Hippocampal formation (tissue), 2 donors: ENCODE measurements at places on chromosomes 4 and X.

DNA sequence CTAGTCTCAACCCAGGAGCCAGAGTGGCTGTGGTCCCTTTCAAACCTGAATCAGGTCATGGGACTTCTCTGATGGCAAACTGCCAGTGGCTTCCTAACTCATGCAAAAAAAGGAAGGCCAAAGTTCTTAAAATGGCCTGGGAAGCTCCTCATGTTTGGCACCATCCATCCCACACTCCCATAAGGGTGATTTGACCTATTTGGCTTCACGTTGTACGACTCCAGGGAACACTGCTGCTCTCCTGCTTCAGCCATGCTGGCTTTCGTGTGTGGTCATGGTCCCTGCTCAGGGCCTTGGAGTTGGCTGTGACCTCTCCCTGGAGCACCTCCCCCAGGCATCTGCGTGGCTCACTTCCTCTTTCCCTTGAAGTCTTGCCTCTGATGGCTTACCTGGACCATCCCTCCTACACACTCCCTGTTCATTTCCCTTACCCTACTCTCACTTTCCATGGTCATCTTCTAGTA, 12.8 kb upstream of the TMSB4X start:
- DNase-seq, result no peak

DNA sequence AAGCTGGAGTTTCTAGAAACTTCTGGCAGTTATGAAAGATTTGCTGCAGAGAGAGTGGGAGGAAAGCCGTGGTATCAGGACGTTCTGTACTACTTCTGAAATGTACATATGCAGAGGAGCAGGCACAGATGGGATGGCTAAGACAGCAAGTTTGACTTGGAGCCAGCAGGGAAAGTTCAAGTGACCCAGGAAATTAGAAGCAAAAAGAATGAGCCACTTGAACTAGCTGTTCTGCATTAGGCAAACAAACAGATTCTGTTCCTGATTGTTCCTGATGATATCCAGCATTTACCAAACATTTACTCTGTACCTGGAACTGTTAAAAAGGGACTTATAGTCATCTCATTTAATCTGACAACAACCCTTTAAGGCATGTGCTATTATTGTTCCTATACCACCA, 41.4 kb upstream of the CXCL13 start:
- no peak for DNase-seq

DNA sequence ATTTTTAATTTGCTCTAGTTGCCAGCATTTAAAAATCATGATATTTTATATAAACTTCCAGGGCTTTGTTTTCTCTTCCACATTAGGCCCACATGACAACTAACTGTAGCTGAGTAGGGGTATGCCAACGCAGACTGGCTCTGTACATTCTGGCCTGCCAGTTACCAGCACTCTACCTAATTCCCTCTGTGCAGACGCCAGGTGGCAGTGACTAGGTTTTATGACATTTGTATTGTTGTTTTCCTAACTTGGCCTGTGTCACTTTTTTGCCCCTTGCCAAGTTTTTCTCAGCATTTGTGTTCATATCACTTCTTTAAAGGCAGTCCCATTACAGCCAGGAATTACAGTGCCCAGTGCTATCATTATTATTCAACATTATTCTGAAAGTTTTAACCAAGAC, 347.5 kb downstream of the NKX6-1 start:
- DNase-seq, result no peak

DNA sequence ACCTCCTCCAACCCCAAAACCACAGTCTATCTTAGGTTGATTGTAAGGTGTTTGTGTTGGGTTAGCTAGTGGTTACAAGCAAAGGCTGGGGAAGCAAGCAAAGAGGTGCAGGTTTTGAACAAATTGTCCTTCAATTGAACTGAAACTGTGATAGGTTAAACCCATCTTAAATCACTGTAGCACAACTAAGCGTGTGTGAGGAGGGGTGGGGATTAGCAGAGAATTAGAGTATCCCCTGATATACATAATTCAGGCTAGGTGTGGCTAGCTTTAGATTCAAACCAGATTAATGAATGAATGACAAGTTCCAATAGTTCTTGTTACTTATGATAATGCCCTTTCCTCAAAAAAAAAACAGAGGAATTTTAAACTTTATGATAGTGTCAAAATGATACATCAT, 191.0 kb upstream of the POF1B start:
- no peak for DNase-seq

- DNase-seq, result no peak
These were observed 27.8 kb upstream of the CD99L2 start for GRCh38 chrX:150926304-150926703.

- no peak for DNase-seq
These were observed 2052.8 kb upstream of the TENM3 start for GRCh38 chr4:180190382-180190781.

DNA sequence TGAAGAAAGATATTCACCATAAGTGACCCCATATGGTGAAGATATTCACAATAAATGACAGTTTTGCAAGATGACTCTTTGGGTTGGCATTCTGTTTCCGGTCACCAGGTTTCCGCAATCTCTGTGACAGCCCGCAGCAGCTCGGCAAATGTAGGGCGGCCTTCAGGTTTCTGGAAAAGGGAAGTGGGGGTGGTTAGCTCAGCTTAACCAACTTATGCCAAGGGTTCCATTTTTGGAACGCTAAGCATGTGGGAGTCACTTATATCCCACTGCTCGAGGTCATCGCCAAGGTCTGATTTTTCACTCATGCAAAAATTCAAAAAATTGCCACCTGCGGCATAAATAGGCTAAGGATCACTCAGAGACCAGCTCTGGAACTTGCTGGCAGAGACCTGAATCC, 51.0 kb downstream of the NIPAL1 start:
- no peak for DNase-seq

DNA sequence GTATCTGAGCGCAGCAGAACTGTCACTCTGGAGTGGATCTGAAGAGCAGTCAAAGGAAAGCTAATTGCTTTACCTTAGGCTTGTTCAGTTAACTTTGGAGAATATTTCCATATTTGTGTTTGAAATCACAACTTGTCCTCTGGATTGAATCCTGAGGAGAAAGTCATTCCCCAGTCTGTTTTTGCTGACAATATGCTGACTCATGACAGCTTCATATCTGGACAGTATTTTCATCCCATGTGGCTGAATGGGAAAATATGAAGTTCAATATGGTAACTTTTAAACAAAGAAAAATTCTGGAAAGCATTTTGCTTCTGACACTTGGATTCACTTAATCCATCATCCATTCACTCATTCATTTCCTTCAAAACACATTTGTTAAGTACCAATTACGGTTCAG, 46.3 kb upstream of the MAGEC3 start:
- no peak for DNase-seq

DNA sequence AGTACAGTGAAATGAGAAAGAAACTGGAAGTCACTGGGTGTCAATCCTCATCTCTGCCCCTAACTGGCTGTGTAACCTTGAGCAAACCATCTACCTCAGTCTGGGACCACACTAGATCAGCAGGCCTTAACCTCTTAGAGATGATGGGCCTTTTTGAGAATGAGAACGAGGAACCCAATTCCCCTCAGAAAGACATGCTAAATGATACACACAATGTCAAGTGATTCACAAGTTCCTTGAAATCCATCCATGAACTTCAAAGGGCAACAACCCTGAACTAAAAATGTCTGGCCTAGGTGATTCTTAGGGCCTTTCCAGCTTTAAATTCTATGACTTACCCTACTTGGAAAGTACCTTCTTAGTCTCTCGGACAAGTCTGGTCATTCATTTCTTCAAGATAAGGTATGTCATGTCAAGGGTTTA, 47.4 kb downstream of the ACSL4 start:
- no peak for DNase-seq

DNA sequence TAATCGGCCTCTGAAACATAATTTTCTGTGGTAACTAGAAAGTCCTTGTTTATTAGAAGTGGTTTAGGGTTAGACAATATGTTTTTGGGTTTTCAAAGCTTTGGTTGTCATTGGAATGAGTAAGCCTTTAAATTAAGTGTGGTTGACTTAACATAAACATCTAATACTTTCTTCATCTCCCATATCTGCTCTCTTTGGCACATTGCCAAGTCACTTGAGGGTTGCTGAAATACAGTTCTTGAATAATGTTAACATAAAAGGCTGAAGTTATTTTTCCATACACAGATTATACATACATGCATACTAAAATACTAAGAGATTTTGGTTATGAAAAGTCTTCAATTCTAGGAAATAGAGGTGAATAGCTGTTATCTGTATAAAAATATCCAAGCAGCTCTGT, 241.7 kb upstream of the BMP3 start:
- no peak for DNase-seq

- DNase-seq, result no peak
These were observed 7.7 kb downstream of the TLR7 start for GRCh38 chrX:12874581-12874980.

GRCh38 chr4:113476800-113477199, 284.7 kb downstream of the CAMK2D start:
- no peak for DNase-seq

DNA sequence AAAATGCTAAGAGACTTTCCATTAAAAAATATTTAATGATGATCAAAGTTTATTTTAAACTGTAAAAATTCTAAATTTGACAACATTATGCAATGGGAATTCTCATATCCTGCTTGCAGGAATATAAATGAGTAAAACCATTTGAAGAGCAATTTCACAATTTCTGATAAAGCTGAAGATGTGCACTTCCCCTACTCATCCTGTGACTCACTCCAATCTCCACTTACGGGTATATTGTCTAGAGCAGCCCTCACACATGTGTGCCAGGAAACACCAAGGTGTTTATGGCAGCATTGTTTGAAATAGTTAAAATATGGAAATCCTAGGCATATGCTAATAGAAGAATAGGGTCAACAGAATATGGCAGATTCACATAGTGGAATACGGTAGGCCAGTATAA, 158.4 kb downstream of the PDHA2 start:
- DNase-seq, result no peak

DNA sequence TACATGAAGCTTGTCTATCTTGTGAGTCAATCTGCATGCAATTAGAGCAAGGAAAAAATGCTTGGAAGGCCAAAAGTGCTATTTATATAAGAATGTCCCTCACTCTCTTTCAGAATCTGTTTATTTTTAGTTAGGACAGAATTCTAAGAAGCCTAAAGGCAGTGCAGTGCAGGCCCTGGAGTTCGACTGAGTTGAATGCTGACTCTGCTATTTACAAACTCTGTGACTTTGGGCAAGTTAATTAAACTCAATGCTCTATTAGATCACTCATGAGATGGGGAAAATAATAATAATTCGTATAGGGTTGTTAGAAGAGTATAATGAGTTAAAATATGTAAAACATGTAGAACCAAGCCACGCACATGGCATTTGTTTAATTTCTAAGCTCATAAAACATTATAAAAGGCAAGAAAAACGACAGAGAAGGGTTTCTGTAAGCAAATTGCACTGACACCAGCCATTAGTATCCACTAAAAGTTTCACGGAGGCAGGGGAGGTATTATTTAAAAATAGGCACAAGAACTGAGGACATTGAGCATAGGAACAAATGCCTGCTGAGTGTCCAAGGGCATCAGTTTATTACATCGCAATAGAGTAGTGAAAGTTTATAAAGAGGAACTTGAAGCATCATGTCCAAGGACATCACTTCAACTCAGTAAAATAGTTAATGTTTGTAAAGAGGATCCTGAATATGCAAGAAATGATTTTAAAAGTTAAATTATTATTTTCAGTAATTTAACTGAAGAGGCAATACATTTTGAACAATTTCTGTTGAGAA, 115.0 kb upstream of the INPP4B start:
- no peak for DNase-seq

GRCh38 chr4:26001413-26001812, 87.4 kb downstream of the SMIM20 start:
- no peak for DNase-seq

DNA sequence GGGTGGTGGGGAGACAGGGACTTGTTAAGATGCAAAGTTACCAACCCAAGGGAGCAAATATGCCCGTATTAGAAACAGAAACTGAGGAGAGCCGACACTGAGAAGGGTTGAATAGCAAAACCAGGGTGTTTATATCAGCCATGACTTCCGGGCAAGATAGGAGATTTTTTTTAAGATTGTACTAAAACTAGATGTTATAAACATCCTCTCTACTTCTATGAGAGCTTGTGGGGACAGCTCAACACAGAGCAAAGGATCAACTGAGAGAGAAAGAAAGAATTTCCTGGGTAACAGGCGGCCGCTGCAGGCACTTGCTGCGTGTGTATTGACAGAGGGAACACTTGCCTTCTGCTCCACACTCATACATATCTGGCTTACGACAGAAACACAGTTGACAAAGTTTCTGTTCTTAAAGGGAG, 49.1 kb upstream of the FBXW7 start:
- no peak for DNase-seq

DNA sequence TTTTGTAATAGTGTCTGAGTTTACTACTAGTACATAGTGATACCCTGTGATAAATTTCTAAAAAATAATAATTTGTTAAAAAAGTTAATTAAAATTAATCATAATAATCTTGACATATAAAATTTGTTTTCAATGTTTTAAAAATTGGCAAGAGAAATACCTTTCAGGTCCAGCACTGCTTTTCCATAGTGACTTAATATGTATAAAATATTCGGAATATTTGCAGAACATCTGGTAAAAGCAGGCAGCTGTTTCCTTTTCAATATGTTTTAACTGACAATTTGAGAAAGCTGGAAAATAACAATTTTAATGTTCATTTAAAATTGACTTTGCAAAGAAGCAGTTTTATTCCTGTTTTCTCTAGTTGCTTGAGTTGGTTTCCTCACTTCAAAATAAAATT, 17.6 kb upstream of the GK2 start:
- no peak for DNase-seq

DNA sequence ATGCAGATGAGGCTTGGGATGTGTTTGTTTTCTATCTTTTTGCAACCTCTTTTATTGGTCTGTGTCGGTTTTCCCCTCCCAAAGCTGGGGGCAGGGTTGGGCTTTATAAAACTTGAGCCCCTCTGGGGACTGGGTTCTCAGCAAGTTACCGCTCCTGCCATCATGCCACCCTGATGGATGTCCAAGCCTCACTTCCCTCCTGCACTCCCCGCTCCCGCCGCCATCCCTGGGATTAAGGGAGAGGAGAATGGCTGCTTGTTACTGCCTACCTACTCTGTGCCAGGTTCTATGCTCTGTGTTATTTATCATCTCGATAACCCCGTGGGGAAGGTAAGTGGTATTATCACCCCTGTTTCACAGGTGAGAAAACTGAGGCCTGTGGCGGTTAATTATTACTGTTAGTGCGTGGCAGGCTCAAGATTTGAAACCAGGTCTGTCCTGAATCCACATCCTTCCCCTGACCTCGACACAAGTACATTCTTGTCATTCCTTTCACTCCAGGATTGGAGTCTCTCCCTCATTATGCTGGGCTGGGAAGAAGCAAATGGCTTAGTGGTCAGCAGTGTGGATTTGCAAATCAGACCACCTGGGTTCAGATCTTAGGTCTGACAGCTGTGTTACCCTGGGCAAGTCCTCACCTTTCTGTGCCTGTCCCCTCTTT, 4.5 kb downstream of the UBA1 start:
- DNase-seq, result no peak

DNA sequence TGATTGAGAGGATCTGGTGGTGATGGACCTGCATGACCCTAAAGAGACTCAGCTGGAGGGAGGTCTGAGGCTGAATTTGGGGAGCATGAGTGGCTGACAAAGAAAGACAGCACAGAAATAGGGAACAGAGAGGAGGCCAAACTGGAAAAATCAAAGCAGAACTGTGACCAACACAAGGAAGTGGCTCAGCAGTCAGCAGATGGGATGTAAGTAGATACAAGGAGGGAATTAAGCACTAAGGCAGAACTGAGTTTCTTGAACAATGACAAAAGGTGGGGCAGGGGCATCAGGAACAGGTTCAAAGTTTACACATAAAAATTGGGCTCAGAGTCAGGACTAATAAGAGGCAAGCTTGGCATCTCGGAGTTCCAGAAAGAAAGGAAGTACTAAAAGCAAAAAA, 144.3 kb upstream of the KLF3 start:
- no peak for DNase-seq
